ENCODE measurements at places on chromosomes 5 and 9.

DNA sequence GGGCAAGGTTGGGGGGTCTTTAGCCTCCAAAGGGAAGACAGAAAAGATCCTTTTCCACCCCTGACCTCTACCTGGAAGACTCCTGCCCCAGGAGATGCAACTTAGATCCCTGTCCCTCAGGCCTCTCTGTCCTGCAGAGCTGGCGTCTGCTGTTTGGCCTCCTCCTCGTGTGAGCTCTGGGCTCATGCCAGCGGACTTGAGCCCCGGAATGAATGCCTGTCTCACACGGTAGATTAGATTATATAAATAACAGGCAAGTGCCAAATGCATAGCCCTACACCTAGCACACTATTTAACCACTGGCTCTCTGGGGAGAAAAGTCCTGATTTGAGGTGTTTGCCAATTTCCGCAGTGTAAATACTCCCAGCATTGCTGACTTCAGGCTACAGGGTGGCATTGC is 1.4 kb upstream of the WNK2 start:
- DNase-seq = no peak

GRCh38 chr9:127975376-127976315 is 5.1 kb downstream of the EEIG1 start:
- peak; percentile 43 for DNase-seq

DNA sequence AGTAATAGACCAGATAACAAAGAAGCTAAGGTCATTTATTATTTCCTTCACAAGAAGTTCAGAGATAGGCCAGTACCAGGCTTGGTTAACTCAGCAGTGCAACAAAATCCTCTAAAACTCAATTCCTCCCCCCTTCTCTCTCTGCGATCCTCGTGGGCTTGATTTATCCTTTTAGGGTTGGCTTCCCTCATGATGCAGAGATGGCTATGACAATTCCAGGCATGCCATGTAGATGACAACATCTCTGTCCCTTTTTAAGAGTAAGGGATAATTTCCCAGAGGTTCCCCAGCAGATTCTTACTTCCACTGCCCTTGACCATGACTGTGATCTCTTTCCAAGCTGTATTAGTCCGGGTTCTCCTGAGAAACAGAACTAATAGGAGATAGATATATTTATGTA is 28.7 kb upstream of the DAP start:
- peak; percentile 88 for DNase-seq

DNA sequence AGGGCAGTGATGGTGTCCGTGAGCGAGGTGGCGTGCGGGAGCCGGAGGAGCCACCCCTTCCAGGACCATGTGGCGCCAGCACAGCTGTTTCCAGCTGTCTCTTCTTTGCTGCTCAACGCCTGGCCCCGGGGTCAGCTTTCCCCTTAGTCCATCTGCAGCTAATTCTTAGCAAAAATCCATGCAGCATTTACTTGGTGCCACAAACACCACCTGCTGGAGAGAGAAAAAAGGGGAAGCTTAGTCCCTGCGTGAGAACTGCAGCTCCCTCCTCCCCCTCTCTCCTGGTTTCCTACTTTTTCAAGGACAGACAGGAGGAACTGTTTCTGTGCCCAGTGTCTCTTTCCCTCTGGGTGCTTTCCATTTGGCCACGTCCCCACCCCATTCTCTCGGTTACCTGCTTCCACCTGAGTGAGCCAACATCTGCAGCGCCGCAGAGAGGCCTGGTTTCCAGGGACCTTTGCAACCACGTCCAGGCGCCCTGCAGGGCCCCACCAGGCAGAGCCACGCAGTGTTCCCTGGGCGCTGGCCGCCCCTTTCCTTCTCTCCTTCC is 3.4 kb downstream of the SLC6A19 start:
- peak; percentile 20 for DNase-seq

- no peak for DNase-seq
Measured at GRCh38 chr9:31574006-31574765, 810.3 kb upstream of the ACO1 start.

DNA sequence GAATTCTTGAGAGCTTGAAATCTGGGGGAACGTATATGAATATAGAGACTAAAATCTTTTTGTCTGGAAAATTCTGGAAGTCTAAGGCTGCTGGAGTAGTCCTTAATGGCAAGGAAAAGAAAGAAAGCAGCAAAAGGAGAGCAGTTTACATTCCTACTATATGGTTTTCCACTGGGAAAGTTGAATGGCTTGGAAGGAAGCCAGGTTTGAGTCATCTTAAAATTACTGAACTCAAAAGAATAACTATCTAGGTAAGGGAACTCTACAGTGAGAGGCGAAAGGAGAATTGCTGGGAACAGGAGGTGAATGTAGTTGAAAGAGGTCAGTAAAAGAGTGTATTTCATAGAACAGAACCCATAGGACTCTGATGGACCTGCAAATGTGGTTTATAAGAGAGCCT is 258.1 kb upstream of the EDIL3 start:
- no peak for DNase-seq

GRCh38 chr5:103258957-103259704 is 568 bp downstream of the MACIR start:
- DNase-seq = peak; percentile 54

DNA sequence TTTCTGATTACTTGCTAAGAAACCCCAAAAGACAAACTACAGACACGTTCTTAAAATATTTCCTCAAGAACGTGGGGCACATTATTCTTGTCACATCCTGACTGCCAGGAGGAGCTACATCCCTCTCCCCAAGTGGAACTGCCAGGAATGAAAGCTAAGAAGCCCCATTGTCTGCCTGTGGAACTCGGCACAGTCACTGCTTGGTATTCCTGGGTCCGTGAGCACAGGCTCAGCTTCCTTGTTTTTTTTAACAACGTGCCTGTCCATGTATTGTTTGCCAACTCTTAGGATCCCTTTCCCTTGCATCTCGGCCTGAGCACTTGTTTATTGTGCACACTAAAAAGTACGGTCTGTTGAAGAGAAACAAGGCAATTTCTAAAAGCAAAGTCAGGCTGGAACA is 47.0 kb upstream of the SELENOP start:
- no peak for DNase-seq

DNA sequence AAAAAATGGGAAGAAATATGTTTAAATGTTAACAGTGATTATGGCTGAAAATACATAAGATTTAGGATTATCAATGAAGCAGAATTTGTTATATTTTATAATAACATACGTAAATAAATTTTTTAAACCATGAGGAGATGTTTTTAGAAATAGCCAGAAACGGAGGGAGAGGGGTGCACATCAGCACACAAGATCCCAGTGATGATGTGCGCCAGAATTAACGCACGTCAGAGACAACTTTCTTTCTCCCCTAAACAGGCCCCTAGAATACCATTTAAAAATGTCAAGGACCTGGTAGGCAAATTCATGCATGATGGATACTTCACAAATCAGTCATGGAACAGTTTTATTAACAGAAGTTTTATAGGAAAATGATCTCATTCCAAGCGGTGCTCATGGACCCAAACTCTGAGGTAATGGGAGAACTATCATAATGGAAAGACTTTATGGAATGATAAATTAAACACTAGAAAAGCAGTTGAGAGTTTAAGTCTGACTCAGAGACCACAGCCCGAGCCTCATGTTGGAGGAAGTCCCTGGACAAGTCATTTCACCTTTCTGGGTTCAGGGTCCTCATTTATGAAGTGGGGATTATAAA is 258.9 kb upstream of the GAS1 start:
- peak; percentile 95 for DNase-seq

DNA sequence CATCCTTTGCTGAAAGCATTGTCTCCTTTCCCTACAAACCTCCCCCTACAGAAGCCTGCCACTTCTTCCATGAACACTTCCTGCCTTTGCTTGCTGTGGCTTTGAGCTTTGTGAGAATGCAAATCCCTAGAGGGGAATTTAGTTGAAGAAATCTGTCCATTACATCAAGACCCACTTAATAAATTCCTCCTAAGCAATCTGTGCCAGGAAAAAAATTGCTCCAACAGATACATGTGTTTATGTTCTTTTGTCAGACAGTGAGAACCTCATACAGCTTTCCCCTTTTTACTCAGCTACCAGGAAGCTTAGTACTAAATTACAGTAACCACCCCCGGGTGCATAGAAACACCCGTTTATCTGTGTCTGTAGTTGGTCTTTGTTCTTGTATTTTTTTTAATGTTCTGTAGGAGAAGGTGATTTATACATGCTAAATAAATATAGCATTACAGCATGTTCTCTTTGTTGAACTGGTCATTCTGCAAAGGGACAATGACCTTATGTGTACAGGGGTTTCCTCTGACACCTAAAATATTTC is 43.9 kb downstream of the SH3TC2 start:
- DNase-seq = peak; percentile 80

GRCh38 chr5:14231156-14231555 is 88.0 kb downstream of the TRIO start:
- peak; percentile 64 for DNase-seq

- DNase-seq = no peak
Measured at GRCh38 chr5:174529925-174530681, 194.3 kb upstream of the MSX2 start.

DNA sequence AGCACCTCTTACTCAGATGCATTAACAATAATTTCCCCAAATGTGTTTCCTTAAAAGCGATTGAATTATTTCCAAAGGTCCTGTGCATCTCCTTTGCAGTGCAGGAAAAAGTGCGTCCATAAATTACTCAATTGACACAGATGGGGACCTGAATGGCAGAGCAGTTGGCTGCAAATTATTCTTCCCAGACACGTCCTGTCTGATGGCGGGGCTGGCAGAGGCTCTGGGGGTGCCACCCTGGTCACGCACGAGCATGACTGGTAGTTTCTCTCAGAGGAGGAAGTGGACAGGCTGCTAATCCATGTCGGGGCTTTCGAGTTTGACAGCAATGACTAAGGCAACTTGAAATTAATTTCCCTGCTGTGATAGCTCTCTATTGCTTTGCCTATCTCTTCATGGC is 264.8 kb upstream of the BRINP1 start:
- DNase-seq = no peak

DNA sequence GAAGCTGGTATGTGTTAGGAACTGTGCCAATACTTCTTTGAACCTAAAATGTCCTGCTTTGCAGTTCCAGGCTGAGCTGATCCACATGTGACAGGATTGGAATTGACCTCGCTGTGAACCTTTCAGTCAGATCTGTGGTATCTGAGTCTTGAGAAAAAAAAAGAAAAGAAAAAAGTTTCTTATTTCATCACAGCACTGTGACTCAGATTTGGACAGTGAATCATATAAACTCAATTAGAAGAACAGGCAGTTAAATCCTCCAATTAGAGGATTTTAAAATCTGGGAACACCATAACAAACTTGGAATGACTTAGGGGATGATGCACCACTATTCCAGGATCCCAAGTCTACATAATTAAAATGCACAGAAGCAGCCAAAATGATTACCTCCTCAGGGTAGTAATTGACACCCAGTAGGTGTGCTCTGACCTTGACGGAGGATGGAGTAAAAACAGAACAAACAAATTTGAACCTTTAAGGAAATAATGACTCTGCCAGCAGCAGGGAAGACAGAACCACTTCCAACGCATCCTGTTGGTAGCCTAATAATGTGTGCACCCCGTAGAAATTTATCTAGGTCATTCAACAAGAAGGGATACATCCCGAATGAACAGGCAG is 57.8 kb upstream of the RAI14 start:
- peak; percentile 97 for DNase-seq

GRCh38 chr5:152556784-152557183 is 151.7 kb upstream of the NMUR2 start:
- no peak for DNase-seq

GRCh38 chr9:126453156-126453963 is 126.7 kb downstream of the MVB12B start:
- no peak for DNase-seq

- DNase-seq = no peak
Measured at GRCh38 chr5:146606893-146607292, 90.9 kb upstream of the GPR151 start.

DNA sequence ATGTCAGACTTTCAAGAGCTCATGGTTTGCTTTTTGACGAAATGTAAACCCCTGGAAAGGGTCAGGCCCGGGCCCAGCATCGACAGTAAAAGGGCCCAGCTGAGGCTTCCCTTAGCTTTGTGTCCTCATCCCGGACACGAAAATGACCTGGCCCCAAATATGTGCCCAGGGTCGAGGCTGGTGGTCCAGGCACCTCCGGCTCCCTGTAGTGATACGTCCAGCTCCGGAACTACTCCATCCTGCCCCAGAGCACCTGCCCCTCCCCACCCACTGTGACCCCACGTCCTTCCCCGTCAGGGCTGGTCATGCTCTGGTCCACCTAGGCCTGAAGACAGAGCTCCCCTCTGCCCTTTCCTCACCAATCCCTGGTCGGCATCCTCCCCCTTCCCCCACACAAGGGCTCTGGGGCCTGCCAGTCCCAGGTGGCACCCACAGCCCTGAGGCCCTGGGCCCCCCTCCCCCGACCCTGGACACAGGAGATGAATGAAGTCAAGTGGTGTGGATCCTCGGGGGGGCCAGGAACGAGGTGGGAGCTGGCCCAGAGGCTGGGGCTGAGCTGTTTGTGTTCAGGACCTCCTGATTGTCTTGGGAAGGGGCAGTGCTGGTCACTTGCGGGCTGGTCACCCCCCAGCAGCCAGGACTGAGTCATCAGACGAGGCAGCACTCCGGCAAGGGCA is 6.2 kb downstream of the OBP2A start:
- no peak for DNase-seq

GRCh38 chr5:158854260-158854783 is 245.4 kb downstream of the EBF1 start:
- no peak for DNase-seq

GRCh38 chr5:62312036-62312435 is 6.0 kb downstream of the KIF2A start:
- peak; percentile 28 for DNase-seq

DNA sequence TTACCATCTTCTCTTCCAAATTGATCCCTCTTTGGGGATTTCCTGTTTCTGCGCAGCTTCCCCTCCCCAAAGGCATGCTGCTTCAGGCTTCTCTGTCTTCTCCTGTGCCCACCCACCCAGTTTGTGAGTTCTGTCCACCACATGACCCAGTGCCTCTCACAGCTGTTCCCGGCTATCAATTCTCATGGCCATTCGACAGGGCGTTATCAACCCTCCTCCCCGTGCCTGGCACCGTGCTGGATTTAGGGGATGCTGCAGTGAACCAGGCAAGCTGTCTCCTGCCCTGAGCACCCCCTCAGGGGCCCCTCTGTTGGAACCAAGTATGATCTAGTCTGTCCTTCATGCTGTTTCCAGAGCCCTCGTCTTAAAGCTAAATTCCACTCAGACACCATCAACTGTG is 38.7 kb downstream of the COL23A1 start:
- DNase-seq = no peak

GRCh38 chr5:115343855-115344254 is 47.4 kb upstream of the CCDC112 start:
- peak; percentile 70 for DNase-seq

DNA sequence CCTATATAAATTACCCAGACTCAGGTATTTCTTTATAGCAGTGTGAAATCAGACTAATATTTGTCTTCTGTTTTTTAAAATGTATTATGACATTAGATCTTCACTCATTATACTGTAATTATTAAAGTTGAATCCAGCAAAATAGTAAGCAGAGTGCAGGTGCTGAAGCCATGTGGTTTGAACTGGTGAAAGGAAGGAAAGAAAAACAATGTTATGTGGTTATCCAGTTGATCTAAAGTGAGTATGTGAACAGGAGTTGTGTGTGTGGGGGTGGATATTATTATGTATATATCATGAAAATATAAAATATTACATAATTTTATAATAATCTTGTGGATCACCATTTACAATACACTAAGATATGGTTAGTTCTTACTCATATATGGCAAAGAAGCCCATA is 593.7 kb downstream of the SEMA5A start:
- no peak for DNase-seq
